ENCODE measurements at places on chromosomes 11 and 22.

GRCh38 chr11:128468111-128468510, 119.2 kb downstream of the ETS1 start:
- DNase-seq: no peak

DNA sequence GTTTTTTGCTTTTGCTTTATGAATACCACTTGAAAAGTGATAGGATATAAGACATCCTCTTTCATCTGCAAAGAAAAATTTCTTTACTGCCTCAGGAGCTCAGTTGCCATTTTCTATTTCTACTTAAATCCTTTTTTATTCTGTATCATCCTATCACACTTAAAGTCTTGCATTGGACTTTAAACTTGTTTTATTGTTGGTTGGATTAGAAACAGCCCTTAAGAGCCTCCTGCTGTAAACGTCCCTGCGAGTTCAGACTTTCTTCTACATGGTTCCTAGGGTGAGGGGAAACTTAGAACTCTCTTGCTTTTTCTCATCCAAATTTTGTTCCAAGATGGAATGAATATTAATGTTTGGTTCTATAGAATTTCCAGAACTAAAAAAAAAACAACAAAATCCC, 234.3 kb downstream of the JRKL start:
- no peak for DNase-seq

- no peak for DNase-seq
Observed at GRCh38 chr11:78514922-78515502, 59.7 kb downstream of the NARS2 start.

GRCh38 chr22:44962741-44963454, 46.9 kb downstream of the PHF21B start:
- DNase-seq: no peak

DNA sequence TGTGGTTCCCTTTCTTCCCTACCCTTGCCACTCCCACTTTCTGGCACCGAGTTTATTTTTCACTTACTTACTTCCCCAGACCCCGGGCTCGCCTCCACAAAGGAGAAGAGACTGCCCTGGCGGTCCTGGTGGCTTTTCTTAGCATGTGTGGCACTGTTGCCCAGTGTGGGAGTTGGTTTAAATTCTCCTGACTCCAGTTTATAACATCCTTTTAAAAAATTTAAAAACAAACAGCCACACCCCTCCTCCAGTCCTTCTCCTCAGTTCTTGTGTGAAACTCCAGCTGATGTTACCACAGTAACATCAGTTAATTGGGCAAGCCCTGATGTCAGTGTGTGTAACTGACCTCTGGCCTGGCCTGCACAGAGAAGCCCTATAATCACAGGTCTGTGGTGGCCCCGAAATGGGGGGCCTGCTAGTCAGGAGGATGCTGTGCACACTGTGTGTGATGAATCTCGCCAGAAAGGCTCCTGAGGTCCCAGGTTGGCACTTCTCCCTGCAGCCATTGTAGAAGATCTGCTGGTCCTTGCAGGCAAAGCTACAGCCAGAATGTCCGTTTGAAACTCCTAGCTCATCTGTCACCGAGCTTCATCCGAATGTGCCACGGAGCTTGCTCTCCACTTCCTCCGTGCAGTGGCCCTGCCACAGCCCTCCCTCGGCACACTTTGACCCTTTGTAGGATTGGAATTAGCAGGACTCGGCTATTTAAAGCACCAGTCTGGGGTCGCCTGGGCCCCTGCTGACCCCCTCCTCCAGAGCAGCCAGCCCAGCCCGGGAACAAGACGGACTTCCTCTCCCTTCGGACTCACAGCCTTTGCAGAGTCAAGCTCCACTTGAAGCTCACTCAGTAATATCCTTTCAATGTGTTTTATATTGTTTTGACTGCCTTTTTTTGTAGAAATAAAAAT, 7.6 kb downstream of the YDJC start:
- DNase-seq: no peak

- no peak for DNase-seq
Observed at GRCh38 chr11:66901964-66902390, 45.1 kb downstream of the LRFN4 start.

DNA sequence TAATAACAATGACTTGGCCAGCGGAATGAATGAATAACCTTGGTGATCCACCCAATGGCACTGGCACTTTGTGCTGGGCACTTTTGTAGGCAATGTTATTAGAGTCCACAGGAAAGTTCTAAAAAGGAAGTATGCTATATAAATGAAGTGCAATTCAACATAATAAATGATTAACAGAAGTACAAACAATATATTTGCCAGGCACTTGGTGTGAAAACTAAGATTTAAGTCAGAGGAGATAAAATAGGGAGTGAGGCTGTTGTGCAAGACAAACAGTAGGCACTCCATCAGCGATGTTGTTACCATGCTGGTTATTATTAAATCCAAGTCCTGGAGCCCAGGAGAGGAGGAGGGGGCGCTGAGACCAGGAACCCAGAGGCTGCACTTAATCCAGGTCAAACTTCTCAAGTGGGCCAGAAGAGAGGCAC, 173.8 kb downstream of the LARGE1 start:
- DNase-seq: no peak

GRCh38 chr11:44771841-44772240, 45.1 kb downstream of the TSPAN18 start:
- no peak for DNase-seq

GRCh38 chr11:11171854-11172253, 181.2 kb downstream of the CSNK2A3 start:
- DNase-seq: peak; percentile 75

DNA sequence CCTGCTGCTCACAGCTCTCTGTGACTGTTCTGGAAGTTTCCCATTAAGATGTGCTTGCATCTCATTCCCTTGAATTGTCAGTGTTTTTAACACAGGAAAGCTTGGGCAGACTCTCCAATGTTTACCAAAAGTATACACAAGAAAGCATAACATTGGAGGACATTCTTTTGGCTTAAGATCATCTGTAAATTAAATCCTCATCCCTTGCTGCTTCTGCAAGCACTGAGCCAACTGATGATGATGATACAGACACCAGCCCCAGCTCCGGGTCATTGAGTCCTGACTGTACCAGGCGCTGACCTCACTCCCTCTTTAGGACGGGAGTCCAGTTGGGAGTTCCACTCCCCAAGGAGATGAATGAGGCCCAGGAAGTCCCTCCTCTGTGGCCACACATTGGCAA, 23.8 kb downstream of the CD82 start:
- peak; percentile 56 for DNase-seq

- no peak for DNase-seq
Observed at GRCh38 chr11:74345420-74345819, 34.0 kb upstream of the P4HA3 start.

DNA sequence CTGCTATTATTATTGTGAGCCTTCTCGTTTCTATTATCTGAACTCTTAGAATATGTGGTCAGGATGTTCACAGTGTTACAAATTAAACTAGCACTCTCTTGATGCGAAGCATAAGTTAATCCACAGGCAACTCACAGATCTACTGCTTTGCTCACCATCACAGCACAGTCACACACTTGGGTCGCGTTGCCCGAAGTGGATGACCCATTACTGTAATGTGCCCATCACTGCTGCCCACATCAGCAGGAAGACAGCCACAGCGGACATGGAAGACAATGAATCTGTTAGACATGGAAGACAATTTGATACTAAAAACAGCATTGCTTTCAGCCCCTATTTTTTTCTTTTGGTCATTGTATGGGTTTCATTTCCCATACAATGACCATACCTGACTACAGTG, 216.4 kb upstream of the B3GAT1 start:
- no peak for DNase-seq

GRCh38 chr11:114259124-114259526, 37.1 kb upstream of the NNMT start:
- no peak for DNase-seq

DNA sequence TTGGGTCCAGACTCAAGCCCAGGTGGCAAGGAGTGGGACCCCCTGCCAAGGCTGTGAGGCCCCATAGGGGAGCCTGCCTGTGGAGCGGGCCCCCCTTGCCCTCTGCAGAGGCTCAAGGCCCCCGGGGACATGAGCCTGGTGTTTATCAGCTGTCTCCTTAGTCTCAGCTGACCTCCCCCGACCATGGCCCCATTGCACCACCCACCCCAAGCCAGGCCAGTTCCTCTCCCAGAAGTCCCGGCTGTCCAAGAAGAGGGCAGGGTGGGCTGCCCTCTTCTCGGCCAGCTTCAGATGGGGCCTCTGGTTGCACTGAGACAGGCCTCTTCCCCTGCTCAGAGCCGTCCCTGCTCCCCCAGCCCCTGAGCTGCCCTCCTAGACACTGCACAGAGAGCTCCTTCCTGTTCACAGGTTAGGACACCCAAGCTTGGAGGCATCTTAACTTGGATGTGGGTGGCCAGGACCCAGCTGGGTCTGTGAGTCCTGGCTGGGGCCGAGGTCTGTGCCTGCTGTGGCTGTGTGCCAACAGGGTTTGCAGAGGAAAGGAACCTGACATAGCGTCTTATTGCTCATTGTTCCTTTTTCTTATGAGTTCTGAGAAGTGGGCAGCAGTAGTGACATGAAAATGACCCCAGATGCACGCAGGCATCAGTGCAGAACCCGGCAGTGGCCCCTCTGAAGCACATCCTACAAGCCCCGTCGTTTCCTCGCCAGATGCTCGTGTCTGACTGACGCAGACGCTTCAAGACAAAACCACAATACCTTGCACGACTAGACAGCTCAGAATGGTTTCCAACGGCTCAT, 5.4 kb downstream of the TRABD start:
- DNase-seq: peak; percentile 44

DNA sequence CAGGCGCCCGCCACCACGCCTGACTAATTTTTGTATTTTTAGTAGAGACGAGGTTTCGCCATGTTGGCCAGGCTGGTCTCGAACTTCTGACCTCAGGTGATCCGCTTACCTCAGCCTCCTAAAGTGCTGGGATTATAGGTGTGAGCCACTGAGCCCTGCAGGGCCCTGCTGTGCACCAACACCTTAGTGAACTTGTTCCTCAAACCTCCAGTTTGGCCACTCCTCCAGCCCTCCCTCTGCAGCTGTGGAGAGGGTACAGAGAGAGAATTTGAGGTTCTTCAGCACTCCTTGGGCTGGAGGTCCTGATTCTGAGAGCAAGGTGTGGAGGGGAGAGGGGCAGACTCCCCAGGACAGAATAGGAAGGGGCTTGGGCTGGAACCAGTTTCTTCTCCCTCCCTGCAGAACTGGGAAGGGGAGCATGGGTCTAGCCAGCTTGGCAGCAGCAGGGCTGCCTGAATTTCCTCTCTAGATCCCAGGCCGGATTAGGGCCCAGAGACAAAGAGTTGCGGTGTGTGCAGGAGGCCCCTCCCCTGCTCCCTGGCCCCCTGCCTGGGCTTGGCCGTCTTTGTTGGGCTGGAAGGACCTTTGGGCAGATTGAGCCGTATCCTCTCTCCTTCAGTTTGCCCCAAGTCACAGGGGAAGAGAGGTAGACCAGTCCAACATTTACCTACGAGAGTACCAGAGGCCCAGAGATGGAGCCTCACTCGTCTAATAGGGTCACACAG, 2.3 kb upstream of the PEX16 start:
- DNase-seq: no peak

Measured in fibroblast of skin of abdomen (primary cell).